ENCODE measurements at places on chromosomes 7 and 10.
A peak's percentile ranks its signal among the peaks of the same experiment; 100 is the strongest.

DNA sequence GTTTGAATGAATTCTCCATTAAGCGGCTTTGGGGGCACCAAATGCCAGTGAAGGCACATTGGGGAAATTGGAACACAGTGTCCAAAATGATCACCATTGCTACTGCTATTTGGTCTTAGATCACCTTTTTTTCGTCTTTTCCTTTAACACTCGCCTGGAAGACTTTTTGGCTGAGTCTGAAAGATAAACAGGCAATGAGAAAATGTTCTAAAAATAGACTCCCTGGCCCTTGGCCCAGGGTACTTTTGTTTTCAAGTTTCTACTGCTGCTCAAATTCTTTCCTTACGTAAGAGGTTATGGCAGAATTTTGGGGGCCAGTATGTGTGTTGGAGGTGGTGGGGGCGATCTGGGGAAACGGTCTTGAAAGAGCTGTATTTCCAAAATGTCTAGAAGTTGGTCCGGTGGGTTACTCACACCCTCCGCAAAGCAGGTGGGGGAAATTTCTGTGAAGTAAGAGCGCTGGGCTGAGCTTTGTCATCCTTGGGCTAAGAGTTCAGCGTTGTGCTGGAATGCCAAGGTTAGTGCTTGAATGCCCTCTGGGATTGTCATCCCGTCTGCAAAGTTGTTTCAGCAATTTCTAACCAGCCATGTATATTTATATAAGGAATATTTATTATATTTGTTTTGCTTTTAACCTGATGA is 1.3 kb upstream of the ITPRIP start:
- DNase-seq: peak; percentile 72

DNA sequence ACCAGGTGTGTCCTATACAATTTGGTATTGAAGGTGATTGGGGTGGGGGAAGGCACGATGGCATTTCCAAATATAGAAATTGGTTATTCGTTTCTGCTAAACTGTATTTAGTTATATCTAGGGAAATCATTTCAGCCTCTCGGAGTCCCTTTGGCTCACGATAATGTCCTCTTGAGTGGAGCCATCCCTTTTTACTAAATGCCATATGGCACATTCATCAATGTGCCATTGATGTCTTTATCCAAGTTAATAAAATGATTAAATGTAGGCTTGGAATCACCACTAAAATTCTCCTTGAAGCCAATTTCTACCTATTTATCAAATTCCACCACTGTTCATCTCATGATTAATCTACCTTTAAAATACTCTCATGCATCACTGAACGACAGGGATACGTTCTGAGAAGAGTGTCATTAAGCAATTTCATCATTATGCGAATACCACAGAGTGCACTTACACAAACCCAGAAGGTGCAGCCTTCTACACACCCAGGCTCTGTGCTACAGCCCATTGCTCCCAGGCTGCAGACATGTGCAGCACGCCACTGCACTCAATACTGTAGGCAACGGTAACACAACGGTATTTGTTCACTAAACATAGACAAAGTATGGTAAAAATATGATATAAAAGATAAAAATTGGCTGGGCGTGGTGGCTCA is 219.2 kb upstream of the C7orf33 start:
- DNase-seq: no peak

DNA sequence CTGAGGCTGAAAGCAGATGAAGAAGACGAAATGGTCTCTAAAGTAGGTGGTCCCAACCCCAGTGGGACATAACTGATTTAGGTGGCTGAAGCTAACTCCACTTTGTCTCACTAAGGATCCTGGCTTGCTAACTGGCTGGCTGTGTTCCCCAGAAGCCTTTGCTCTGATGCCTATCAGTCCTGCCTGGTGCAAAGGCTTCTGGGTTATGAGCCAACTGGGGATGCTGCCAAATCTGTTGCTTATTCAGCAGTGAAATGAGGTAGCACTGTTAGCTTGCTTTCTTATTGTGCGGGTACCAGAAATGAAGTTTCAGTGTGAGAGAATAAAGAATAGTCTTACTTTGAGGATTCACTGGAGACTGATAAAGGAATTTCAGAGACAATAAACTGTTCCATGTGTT is 18.1 kb downstream of the PRKG1 start:
- DNase-seq: no peak

DNA sequence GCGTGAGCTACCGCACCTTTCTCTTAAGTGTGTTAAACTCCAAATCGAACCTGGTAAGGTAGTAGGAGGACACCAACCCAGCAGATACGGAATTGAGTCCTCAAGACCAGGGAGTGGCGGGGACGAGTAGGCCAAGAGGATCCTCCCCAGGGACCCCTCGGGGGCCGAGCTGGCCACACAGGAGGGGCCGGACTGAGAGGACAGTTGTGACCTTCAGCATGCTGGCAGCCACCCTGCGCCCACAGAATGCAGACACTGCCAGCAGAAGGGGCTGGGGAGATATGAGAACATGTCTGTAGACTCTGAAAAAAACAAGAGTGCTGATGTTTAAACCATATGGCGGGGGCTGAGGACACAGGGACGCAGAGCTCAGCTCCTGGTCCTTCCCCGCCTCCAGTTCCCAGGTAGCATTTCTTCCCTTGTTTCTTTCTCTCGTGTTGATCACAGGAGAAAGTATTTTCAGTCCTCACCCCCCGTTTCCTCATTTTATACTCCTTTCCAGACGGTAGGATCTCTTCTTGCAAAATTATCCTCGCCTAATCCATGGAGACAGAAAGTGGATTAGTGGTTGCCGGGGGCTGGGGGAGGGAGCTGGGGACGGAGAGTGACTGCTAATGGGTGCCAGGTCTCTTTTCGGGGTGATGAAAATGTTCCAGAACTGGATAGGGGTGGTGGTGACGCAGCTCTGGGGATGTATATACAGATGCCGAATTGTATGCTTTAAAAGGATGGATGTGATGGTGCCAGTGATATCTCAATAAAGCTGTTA is 11.5 kb upstream of the UNCX start:
- no peak for DNase-seq
